ENCODE measurements at places on chromosomes 13 and 19. TPM values are rescaled to one million over a fixed set of nuclear protein-coding genes. Genes with fewer than 3 reads are reported as not detected.

GRCh38 chr19:44499559-44499958 lies 763 bp downstream of the ZNF180 start:
- peak overlapping the region; percentile 89 for H3K27ac ChIP-seq
- H3K27me3 ChIP-seq, result no peaks in the 10 kb centered on the region
- peak overlapping the region; percentile 97 for H3K4me3 ChIP-seq
- DNase-seq, result no peak

GRCh38 chr19:16638666-16639065 lies 10.7 kb upstream of the MED26 start:
- no peak for DNase-seq
- no peaks in the 10 kb centered on the region for H3K4me1 ChIP-seq
- H3K36me3 ChIP-seq, result peaks cover 72% of the 10 kb centered on the region
- H3K27me3 ChIP-seq, result no peaks in the 10 kb centered on the region

GRCh38 chr19:41541990-41542584 lies 33.9 kb upstream of the CEACAM21 start:
- H3K4me1 ChIP-seq, result no peaks in the 10 kb centered on the region
- no peaks in the 10 kb centered on the region for H3K36me3 ChIP-seq
- no peak overlapping the region for H3K27ac ChIP-seq
- H3K4me3 ChIP-seq, result no peak overlapping the region
- peak; percentile 71 for DNase-seq

- DNase-seq, result no peak
- H3K4me1 ChIP-seq, result no peaks in the 10 kb centered on the region
- H3K27ac ChIP-seq, result no peak overlapping the region
Observed at GRCh38 chr19:50290011-50290410, 39.2 kb downstream of the KCNC3 start.

Gene OSCAR
- 9.2 TPM for total RNA-seq
